ENCODE measurements at places on chromosomes 5 and 9. TPM values are rescaled to one million over a fixed set of nuclear protein-coding genes. Genes with fewer than 3 reads are reported as not detected.

GRCh38 chr5:93821891-93822415, 80.6 kb upstream of the POU5F2 start:
- H3K4me3 ChIP-seq: no peak overlapping the region
- no peak overlapping the region for H3K27ac ChIP-seq
- no peaks in the 10 kb centered on the region for H3K4me1 ChIP-seq

GRCh38 chr5:170402508-170402907, 13.3 kb upstream of the KCNMB1 start:
- H3K27ac ChIP-seq: no peak overlapping the region
- peak; percentile 9 for DNase-seq
- H3K27me3 ChIP-seq: no peaks in the 10 kb centered on the region
- H3K36me3 ChIP-seq: no peaks in the 10 kb centered on the region
- no peak overlapping the region for H3K4me3 ChIP-seq
- no peaks in the 10 kb centered on the region for H3K4me1 ChIP-seq

DNA sequence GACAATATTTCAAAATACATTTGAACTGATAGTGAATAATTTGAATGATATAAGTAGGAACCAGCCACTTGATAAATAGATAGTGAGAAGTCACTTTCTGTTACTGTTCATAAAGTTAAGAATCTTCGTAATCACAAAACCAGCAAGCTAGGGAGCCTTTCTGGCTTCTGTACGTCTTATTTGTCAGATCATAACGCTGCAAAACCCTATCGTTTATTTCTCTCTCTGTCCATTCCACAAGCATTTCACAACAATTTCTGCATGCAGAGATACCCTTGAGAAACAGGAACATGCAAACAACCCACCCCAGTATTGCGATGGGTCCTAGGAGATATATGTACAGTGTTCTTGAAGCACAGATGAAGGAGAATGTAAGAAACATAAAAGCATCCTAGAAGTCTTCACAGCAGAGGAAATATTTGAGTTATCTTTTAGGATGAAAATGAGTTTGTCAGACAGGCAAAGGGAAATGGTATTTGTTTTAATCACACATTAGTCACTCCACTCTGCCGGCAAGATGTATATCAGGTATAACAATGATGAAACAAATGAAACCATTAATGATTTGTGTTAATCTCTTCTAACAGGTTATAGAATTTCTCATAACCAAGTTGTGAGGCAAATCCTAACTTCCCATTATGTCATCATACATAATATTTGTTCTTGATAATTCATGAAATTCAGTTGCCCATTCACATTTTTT, 668.7 kb upstream of the FTMT start:
- H3K27me3 ChIP-seq: no peaks in the 10 kb centered on the region
- H3K36me3 ChIP-seq: no peaks in the 10 kb centered on the region
- H3K27ac ChIP-seq: no peak overlapping the region
- H3K4me1 ChIP-seq: no peaks in the 10 kb centered on the region
- H3K4me3 ChIP-seq: no peak overlapping the region

DNA sequence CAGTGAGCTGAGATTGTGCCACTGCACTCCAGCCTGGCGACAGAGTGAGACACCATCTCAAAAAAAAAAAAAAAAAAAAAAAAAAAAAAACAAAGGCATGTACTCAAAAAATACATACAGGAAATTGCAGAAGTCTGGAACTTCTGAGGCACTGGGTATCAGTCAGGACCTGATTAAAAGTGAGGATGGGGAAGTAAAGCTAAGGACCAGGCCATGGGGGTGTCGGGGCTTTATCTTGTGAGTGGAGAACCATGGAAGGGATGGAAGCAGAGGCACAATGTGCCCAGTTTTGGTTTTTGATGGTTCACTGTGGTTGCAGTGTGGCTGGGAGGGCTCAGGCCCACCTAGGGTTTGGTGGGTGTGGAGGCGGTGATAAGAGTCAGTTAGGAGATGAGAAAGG, 212.7 kb upstream of the PIK3R1 start:
- no peaks in the 10 kb centered on the region for H3K4me1 ChIP-seq
- no peak for DNase-seq
- no peaks in the 10 kb centered on the region for H3K36me3 ChIP-seq
- no peak overlapping the region for H3K4me3 ChIP-seq
- no peaks in the 10 kb centered on the region for H3K27me3 ChIP-seq
- no peak overlapping the region for H3K27ac ChIP-seq

GRCh38 chr9:8871796-8872445, 1072.3 kb upstream of the DMAC1 start:
- H3K27me3 ChIP-seq: peaks cover 1% of the 10 kb centered on the region
- no peaks in the 10 kb centered on the region for H3K36me3 ChIP-seq
- no peak overlapping the region for H3K27ac ChIP-seq

GRCh38 chr5:97183930-97184213, 825 bp upstream of the RIOK2 start:
- peak overlapping the region; percentile 91 for H3K4me3 ChIP-seq
- no peaks in the 10 kb centered on the region for H3K27me3 ChIP-seq
- no peak for DNase-seq
- H3K36me3 ChIP-seq: peaks cover 21% of the 10 kb centered on the region

GRCh38 chr5:82676661-82677060, 398.5 kb upstream of the RPS23 start:
- H3K27me3 ChIP-seq: peaks cover 3% of the 10 kb centered on the region
- peak overlapping the region; percentile 6 for H3K4me3 ChIP-seq
- peak overlapping the region; percentile 84 for H3K27ac ChIP-seq
- peak; percentile 63 for DNase-seq
- peaks cover 3% of the 10 kb centered on the region for H3K36me3 ChIP-seq
- peaks cover 37% of the 10 kb centered on the region for H3K4me1 ChIP-seq

DNA sequence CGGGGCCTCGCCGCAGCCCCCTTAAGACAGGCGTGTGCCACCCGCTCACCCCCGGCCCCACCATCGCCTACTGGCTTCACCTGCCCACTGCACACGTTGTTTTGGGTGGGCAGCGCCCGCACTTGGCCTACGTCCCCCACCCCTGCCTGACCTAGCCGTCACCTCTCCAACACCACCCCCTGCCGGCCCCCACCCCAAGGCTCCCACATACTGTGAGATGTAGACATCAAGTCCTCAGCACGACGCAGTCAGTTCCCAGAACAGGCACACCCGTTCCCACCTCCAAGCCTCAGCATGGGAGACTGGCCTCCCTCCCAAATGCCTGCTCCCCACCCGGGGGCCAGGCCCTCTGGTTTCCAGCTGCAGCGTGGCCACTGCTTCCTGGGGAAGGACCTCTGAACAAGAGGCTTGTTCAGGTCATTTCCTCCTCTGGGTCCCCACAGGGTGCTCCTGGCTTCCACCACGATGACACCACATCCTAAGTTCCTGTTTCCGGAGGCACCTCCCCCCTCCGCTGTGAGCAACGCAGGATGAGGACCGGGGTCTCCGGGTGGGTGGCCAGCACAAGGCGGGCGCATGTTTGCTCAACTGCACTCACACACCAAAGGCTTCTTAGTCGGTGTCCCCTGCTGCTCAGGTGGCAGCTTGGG, 11.3 kb downstream of the DBN1 start:
- H3K36me3 ChIP-seq: peaks cover 48% of the 10 kb centered on the region
- H3K4me3 ChIP-seq: peak overlapping the region; percentile 24
- peak overlapping the region; percentile 74 for H3K27ac ChIP-seq
- no peaks in the 10 kb centered on the region for H3K27me3 ChIP-seq
- H3K4me1 ChIP-seq: peaks cover 17% of the 10 kb centered on the region

Gene FBP2
- total RNA-seq: not detected

Gene FEM1C
- total RNA-seq: 16.7 TPM

Gene DRD1
- total RNA-seq: not detected

Gene CORO2A
- 13.4 TPM for total RNA-seq

Gene ZNF366
- not detected for total RNA-seq

Gene CEL
- 3.0 TPM for total RNA-seq

Data from activated CD8-positive, alpha-beta T cell treated with anti-CD3 and anti-CD28 coated beads for 36 hours (primary cell).